ENCODE measurements at places on chromosomes 5 and 9. TPM values are rescaled to one million over a fixed set of nuclear protein-coding genes. Genes with fewer than 3 reads are reported as not detected.

DNA sequence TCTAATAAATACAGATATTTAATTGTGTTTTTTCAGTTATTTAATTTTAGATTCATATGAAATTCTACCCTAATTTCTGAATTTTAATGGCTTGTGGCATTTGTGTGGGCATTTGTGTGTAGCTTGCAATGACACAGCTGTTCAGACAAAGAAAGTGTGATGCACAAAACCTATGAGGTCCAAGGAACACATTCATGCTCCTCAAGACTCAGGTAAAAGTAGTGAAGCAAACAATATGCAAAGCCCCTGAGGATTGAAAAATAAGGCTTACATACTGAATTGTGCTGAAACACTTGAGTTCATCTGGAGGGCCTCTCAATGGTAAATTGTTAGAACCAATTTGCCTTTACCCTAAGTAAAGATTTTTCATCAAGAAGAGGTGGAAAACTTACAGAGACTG is 28.1 kb downstream of the IL7R start:
- DNase-seq = no peak

DNA sequence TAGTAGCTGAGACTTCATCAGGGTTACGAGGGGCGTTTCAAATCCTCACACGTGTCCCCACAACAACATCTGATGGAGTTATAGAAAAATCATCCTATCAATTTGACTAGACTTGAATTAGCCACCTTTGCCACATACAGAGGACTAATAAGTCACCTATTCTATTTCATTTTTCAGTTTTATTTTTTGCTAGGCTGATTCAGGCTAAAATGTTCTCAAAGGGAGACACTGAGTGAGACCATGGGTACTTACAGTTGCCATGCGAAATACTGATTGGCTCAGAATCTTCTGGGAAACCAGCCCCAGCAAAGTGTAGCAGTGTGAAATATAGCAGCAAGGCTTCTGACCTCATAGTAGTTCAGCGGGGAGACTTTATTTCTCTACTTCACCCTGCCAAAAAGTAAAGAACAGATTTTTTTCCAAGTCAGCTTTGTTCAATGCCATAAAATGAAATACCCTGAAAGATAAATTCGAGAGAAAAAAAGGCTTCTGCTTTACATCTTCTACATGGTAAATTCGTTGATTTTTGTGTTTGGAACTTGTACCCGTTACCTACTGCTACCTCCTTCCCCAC is 69.9 kb downstream of the SEMA6A start:
- no peak for DNase-seq

DNA sequence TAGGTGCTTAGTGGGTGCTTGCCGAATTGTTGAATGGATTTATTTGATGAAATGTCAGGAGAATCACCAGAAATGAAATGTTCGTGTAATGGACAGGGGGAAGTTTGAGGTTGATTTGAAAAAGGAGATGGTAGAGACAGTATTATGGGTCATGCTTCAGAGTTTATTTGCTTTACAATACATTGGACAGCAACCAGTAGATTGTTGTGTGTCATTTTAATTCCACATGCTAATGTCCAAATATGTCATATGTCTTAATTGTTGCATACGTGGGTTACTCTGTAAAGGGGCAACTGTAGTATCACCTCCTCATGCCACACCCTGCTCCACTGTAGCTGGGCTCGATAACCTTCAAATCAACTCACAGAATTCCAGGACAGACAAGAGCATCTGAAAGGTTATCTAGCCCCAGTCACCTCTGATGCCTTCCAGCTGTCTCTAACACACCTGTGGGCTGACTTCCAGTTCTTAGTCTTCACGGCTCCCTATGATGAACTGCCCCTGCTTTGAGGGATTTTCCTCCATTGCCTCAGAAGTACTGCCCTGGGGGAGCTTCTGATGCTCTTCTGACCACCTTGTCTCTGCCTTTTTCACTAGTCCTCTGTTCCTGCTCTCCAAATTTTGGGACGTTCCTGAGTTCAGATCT is 1.7 kb downstream of the PDCD1LG2 start:
- no peak for DNase-seq

DNA sequence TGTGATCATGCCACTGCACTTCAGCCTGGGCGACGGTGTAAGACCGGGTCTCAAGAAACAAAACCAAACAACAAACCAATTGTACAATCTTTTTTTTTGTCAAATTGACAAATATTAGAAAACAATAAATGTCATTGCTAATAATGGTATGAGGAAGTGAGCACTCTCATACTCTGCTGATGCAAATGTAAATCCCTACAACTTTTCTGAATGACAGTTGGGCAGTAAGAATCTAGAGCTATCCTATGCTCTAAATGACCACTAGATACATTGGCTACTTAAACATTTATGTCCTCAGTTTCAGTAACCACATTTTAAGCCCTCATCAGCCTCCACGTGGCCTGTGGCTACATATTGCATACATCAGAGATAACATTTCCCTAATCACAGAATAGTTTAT is 256.2 kb downstream of the FER start:
- no peak for DNase-seq

Gene CARTPT
- total RNA-seq = not detected
